ENCODE measurements at places on chromosomes 2 and 18. TPM values are rescaled to one million over a fixed set of nuclear protein-coding genes. Genes with fewer than 3 reads are reported as not detected.

DNA sequence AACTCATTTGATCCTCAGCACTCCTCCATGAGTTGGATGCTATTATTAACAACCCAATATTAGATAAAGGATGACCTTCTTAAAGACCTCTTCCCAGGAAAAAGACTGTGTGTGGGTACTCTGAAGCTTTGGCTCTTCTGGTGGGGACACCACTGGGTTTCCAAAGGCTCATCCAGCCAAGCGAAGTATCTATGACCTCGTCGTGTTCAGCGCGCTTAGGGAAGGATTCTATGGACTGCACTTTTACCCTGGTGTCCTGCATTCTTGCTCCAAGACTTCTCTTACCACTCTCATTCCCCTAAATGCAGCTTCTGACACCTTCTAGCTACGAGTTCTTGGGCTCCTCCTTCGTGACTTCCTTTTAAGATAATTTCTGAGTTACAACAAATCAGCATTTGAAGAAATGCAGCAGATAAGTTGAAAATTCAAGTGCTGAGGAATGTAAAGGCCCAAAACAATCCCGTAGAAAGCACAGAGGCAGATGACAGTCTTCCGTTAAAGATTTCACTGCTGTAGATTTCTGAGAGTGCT is 673 bp upstream of the HNMT start:
- no peaks in the 10 kb centered on the region for H3K27me3 ChIP-seq
- no peak for DNase-seq
- H3K4me3 ChIP-seq = peak overlapping the region; percentile 72

- no peaks in the 10 kb centered on the region for H3K4me1 ChIP-seq
- H3K36me3 ChIP-seq = no peaks in the 10 kb centered on the region
- no peaks in the 10 kb centered on the region for H3K27me3 ChIP-seq
- no peak overlapping the region for H3K4me3 ChIP-seq
Measured at GRCh38 chr2:237459226-237459625, 27.8 kb upstream of the MLPH start.

GRCh38 chr2:12953596-12953995 is 236.9 kb downstream of the TRIB2 start:
- H3K36me3 ChIP-seq = no peaks in the 10 kb centered on the region
- DNase-seq = no peak
- no peaks in the 10 kb centered on the region for H3K4me1 ChIP-seq
- no peak overlapping the region for H3K27ac ChIP-seq
- no peak overlapping the region for H3K4me3 ChIP-seq

- no peaks in the 10 kb centered on the region for H3K4me1 ChIP-seq
- no peaks in the 10 kb centered on the region for H3K36me3 ChIP-seq
- H3K27me3 ChIP-seq = no peaks in the 10 kb centered on the region
Measured at GRCh38 chr18:9694952-9695495, 13.1 kb upstream of the RAB31 start.

- no peak overlapping the region for H3K4me3 ChIP-seq
- H3K27ac ChIP-seq = no peak overlapping the region
- DNase-seq = no peak
- H3K27me3 ChIP-seq = no peaks in the 10 kb centered on the region
Measured at GRCh38 chr2:98777076-98777475, 46.1 kb upstream of the MGAT4A start.

DNA sequence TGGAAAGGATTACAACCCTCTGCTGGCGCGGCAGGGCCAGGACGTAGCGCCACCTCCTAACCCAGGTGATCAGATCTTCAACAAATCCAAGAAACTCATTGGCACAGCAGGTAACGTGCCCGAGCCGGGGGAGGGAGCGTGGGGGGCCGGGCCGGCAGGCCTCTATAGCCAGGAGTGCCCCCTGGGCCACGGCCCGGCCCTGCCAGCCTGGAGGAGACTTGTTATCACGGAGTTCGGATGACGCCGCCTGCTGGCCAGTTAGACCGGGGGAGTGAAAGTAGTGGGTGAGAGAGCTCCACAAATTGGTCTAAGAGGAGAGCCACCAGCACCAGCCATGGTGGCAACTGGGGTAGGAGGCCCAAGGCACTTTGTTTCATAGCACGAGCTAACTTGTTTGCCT is 8.6 kb upstream of the TMEM214 start:
- H3K4me3 ChIP-seq = no peak overlapping the region
- no peaks in the 10 kb centered on the region for H3K36me3 ChIP-seq
- H3K4me1 ChIP-seq = no peaks in the 10 kb centered on the region
- no peaks in the 10 kb centered on the region for H3K27me3 ChIP-seq
- DNase-seq = no peak
- H3K27ac ChIP-seq = no peak overlapping the region

DNA sequence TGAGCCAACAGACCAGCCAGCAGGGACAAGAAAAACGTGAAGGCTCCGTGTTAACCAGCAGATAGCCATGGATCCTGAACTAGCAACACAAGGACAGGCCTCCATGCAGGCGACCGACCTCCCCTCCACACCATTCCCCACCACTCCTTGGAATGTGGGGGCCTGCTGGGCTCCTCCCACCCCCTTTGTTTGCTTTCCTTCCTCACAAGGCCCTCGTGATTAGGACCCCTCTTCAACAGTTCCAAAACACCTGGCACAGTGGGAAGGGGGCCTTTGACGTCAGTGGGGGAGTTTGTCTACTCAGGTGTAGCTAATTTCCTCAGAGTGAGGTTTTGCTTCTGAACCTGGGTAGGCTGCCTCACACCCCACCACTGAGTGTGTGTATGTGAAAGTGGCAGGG is 37.8 kb downstream of the SLC14A2 start:
- no peak for DNase-seq
- H3K4me1 ChIP-seq = no peaks in the 10 kb centered on the region
- H3K27ac ChIP-seq = no peak overlapping the region
- no peak overlapping the region for H3K4me3 ChIP-seq
- no peaks in the 10 kb centered on the region for H3K27me3 ChIP-seq
- H3K36me3 ChIP-seq = no peaks in the 10 kb centered on the region

The TRAPPC8 gene
- 49.8 TPM for total RNA-seq

The MYO7B gene
- 0.32 TPM for total RNA-seq

The SGPP2 gene
- 8.8 TPM for total RNA-seq

The RBM43 gene
- 4.6 TPM for total RNA-seq

Data from breast epithelium (tissue), 4 donors.